Heart right ventricle (tissue), 16 donors: ENCODE measurements at places on chromosomes 4 and X.
A peak's percentile ranks its signal among the peaks of the same experiment; 100 is the strongest.

DNA sequence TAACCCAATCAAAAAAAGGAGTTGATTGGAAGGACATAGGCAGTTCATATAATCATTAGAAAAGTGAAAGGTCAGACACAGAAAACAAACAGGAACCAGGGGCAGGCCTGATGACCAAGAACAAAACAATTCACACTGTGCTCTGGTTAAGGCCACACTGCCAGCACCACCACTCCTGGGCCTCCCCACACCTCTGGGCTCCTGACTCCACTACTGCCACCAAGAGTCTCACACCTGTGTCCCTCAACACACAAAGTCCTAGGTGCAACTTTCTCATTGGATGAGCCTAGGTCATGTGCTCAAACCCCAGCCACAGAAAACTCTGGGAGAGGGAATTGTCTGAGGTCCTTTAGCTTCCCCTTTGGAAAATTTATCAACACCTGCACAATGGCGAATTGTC lies 11.1 kb upstream of the FAM9C start:
- no peak for DNase-seq

DNA sequence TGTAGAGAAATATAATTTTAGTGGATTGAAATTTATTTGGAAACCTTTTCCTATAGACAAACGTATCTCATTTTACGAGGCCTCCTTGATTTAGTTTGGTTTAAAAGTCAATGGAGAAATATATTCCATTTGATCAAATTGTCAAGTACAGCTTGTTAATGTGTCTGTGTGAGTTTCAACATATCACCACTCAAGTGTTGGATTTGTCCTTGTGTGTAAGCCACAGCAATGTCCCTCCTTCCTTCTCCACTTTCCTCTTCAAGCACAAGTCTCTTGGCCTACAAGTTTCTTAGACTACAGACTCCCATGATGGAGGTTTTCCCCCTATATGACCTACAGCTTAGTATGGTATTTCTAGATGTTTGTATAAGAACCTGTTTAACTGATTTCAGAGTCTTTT lies 104.7 kb downstream of the SYNPO2 start:
- DNase-seq: no peak

GRCh38 chr4:187598196-187598595 lies 397.4 kb upstream of the ZFP42 start:
- DNase-seq: no peak

- DNase-seq: no peak
Observed at GRCh38 chr4:11299836-11300235, 128.9 kb downstream of the HS3ST1 start.

DNA sequence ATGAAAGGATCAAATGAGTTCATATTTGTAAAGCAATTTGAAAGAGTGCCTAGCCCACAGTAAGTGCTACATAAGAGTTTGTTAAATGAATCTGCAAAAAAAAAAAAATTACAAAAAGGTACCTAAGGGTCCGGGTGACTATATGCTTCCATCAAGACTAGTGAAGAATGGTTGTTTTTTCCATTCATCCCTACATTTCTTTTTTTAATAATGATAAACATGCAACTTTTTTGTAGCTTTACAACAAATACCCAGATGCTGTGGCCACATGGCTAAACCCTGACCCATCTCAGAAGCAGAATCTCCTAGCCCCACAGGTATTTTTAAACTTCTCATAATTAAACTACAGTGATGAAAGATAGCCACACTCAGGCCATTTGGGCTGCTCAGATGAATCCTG lies 4.3 kb downstream of the SPP1 start:
- no peak for DNase-seq

DNA sequence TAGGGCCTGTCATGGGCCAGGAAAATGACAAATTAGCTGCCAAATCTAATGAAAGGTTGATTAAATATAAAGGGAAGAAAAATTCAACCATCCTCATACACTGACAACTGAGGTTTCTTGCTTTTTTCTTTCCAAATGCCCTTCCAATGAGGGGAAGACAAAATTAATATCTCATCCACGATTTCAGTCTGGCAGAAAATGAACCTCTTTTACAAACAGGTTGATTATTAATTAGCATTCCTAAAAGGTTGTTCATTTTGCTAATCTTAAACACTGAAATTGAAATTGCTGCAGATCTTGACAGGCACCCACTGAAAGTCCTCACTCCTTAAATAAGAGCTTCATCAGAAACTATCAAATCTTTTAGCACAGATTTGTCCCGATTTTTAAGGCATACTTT lies 45.5 kb downstream of the NPFFR2 start:
- no peak for DNase-seq

- DNase-seq: no peak
Observed at GRCh38 chrX:110180928-110181310, 137.0 kb downstream of the AMMECR1 start.

DNA sequence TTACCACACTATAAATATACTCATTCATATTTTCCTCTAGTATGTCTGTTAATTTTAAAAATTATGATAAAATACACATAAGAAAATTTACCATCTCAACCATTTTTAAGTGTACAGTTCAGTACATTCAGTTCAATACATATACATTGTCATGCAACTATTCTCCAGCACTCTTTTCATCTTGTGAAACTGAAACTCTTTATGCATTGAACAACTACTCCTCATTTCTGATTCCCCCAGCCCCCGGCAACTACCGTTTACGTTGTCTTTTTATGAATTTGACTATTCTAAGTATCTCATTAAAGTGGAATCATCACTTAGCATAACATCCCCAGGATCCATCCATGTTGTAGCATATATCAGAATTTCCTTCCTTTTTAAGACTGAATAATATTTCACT lies 8.7 kb downstream of the SMARCAD1 start:
- DNase-seq: no peak

DNA sequence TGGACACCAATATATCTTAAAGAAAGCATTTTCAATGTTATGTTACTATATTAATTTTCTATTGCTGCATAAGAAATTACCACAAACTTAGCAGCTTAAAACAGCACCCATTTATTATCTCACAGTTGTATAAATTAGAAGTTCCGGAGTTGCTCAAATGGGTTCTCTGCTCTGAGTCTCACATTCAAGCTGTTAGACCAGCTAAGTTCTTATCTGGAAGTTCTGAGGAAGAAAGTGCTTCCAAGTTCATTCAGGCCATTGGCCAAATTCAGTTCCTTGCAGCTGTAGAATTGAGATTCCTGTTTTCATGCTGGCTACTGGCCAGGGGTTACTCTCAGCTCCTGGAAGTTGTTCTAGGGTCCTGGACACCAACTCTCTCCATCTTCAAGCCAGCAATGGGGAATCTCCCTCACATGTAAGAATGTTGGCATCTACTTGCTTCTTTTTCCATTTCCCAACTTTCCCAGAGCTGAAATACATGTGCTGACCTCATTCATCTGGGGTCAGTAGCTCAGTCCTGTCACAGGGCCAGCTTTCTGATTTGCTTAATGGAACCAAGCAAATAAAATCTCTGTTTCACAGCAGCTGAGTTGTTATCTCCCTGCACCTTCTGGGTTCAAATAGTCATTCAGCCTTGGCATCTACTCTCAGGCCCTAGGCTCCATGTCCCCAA lies 99.6 kb upstream of the INTU start:
- peak; percentile 90 for DNase-seq
